ENCODE measurements at places on chromosomes 7 and 10.

GRCh38 chr10:132408367-132408781 is 11.4 kb downstream of the PWWP2B start:
- no peak for DNase-seq

- no peak for DNase-seq
Measured at GRCh38 chr10:75957314-75958120, 526.1 kb downstream of the LRMDA start.

GRCh38 chr10:24762161-24762924 is 38.7 kb upstream of the ARHGAP21 start:
- DNase-seq, result no peak

DNA sequence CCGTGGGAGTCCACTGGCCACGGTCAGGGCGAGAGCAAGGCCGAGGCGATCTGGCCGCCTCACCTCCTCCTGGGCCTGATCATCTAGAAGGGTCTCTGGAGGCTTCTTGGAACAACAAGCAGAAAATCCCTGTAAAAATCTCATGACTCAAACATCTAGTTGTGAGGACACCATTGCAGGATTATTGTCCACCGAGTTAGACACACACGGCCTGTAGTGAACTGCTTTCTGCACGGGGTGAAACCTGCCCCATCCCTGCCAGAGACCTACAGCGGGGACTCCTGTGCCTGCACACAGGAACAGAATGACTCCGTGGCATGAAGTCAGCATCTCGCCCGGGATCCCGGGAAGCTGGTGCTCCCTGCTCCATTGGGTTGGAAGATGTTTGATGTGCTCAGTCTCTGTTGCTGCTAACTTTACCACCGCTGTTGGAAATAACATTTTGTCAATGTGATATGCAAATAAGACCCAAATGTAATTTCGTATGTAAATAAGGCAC is 267.0 kb upstream of the TCERG1L start:
- no peak for DNase-seq
